ENCODE measurements at places on chromosomes 16 and 17.

- DNase-seq, result no peak
These were observed 10.1 kb upstream of the KRTAP17-1 start for GRCh38 chr17:41325611-41326010.

- DNase-seq, result no peak
These were observed 27.6 kb upstream of the AATK start for GRCh38 chr17:81193470-81194224.

GRCh38 chr16:31130336-31130891 lies 5.1 kb downstream of the PRSS8 start:
- DNase-seq, result no peak

DNA sequence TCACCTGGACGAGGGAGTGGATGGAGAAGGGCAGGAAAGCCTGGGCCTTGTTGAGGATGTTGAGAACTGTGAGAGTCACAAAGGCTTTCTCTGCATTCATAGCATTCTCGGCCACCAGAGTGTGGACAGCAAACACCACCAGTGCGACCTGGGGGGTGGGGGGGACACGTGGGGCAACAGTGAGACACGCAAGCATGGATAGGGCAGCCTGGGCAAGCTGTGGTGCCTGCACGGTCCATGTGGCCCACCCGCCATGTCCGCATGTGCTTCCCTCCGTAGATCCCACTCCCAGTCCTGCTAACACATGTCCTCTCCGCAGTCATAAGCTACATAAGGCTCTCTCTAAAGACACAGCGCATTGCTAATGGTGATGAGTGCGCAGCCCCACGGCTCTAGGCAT lies 34.5 kb downstream of the ABCC6 start:
- DNase-seq, result no peak

DNA sequence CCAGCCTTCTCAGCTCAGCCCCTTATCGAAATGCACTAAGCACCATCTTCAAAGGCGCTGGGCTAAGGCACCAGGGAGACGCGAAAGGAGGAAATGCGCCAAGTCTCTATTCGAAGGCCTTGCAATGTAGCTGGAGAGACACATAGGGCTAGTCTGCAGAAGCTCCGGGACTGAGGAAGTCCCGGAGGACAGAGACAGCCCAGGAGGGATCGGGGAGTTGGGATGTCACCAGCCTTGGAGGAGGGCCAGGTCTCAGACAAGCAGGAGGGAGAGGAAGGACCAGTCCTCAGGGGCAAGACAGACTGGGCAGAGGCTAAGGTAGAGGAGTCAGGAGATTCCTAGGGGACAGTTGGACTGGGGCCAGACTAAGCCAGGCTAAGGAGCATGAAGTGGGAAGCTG lies 8.5 kb downstream of the C17orf100 start:
- DNase-seq, result no peak

- DNase-seq, result no peak
These were observed 46.7 kb upstream of the MAP3K14 start for GRCh38 chr17:45363498-45363897.

DNA sequence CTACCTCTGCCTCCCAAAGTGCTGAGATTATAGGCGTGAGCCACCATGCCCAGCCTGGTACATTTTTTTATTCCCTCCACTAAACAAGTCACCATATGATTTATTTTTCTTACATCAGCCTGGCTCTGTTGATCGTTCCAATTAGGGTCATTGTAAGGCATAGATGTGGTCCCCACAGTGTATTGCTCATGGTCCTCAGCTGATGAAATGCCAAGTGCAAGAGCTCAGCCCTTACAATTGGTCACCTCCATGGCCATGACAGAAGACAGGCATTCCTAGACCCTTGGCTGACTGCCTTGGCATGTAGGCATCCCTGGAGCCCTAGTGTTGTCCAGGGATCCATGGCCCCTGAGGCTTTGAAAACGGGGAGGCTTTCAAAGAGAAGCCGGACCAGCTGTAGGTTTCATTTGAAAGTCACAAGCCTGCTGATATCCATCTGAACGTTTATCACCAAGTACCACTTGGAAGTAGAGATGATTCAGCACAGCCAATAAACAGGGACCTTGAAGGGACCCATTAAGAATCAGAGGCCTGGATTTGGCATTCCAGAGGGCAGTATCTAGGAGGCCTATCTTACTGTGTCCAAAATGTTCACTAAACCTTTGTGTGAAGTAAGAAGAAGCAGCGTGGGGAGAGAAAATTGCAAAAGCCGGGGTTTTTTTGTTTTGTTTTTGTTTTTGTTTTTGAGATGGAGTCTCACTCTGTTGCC lies 20.6 kb upstream of the PRKCA start:
- DNase-seq, result no peak

- no peak for DNase-seq
These were observed 2.7 kb upstream of the PRSS41 start for GRCh38 chr16:2795395-2796143.

GRCh38 chr17:78939615-78940014 lies 14.4 kb upstream of the TIMP2 start:
- DNase-seq, result no peak

DNA sequence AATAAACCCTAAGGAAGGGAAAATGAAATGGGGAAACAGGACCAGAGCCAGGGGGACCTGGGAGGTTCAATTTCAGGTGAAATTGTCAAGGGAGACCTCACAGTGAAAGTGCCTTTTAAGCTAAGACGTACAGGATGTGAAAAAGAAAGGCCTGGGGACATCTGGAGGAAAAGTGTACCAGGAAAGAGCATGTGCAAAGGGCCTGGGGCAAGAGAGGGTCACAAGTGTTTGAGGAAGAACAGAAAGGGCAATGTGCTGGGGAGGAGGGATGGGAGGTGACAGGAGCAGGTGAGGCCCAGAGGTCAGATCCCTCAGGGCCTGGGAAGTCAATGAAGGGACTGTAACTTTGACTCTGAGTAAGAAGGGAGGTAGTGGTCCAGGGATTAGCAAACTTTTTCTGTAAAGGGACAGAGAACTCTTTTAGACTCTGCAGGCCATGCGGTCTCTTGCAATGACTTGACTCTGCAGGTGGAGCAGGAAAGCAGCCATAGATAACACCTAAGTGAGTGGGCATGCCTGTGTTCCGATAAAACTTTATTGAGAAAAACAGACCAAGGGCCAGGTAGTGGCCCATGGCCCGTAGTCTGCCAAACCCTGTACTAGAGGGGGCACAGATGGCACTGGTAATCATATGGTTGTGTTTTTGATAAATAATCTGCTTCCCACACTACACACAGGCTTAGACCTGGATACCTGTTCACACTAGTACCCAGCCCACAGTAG lies 93.8 kb downstream of the LITAF start:
- no peak for DNase-seq

DNA sequence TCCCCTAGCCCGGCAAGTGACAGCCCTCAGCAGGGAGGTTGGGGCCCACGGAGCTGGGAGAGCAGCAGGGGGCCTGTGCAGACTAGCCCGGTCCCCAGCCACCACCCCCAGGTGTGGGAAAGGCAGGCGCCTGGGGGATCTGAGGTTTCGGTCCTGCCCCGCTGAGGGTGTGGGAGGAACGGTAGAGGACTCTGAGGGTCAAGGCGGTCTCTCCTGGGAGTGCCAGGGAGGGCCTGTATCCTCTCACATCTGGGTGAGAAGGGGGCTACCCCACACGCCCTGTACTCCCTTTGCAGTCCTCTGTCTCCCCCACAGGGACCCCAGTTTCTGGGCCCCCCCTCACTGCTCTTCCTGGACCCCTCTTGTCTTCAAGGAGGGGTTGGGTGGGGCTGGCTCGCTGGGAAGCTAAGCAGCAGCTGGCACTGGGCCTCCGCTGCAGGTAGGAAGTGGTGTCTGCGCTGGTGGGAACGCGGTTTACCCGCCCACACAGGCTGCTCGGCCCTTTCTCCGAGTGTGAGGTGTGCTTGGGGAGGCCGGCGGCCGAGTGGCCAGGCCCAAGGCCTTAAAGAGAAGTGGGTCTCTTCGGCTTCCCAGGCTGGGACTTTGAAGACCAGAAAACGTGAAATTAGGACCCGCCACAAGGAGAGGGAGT lies 15.4 kb downstream of the CD7 start:
- no peak for DNase-seq

DNA sequence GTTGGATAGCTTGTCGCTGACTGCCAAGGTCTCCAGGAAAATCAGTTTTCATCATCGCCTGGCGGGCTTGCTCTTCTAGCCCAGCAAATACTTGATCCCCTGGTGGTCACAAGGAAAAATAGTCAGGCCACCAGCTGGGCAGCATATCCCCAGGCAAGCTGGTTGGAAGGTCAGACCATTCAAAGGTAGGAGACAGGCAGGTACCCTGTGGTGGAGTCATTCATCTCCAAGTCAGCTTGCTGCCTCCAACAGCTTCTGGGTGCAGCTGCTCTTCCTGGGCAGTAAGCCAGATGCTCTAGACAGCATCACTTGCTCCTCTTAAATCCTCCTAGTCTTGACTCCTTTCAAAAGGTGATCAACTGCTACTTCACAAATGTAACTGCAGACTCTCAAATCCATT lies 16.0 kb downstream of the ZNF821 start:
- DNase-seq, result no peak
